ENCODE measurements at places on chromosomes 11 and 22.

DNA sequence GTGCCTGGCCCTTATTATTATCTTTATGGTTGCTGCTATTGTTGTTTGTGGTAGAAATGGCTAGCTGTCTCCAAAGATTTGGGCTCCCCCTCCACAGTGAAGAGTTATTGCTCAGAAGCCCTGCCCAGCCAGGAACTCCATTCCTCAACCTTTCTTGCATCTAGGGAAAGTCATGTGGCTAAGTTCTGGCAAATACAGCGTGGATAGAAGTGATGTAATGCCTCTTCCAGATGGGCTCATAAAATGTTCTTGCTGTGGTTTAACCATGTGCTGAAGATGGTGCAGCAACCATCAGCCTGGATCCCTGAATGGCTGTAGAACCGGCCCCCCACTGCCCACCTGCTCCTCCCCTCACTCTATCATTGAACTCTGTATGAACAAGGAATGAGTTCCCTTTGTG is 203.5 kb upstream of the E2F8 start:
- DNase-seq: no peak

GRCh38 chr11:95154514-95154913 is 64.9 kb downstream of the ENDOD1 start:
- DNase-seq: no peak

GRCh38 chr11:18578975-18579598 is 9.4 kb downstream of the UEVLD start:
- DNase-seq: no peak

DNA sequence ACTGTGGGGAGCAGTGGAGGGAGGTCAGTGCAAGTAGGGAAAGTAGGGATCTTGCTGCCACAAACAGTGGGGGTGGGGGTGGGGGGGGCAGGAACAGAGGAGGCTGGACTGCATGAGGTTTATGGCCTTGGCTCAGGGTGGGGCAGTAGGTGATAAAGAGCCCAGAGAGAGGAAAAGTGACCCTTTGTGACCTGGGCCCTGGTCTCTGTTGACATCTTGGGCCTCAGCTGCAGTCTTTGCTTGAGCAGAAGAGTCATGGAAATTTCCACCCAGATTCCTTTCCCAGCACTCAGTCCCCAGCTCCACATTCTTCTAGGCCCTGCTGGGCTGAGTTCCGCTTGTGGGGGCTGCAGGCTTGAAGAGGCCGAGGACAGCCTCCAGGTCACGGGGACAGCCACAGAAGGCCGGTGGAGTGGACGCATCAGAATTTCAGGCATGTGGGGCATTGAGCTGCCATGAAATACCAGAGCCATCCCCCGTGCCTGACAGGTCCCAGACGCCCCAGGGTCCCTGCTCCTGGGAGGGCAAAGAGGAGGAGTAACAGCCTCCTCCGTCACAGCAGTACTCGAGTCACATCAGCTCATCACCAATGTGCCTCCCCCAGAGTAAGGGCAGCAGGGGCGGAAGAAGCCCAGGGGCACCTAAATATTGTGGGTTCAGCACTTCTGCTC is 9.7 kb upstream of the MALAT1 start:
- no peak for DNase-seq

- no peak for DNase-seq
These were observed 119.7 kb upstream of the ZC3H12C start for GRCh38 chr11:109973486-109973885.

DNA sequence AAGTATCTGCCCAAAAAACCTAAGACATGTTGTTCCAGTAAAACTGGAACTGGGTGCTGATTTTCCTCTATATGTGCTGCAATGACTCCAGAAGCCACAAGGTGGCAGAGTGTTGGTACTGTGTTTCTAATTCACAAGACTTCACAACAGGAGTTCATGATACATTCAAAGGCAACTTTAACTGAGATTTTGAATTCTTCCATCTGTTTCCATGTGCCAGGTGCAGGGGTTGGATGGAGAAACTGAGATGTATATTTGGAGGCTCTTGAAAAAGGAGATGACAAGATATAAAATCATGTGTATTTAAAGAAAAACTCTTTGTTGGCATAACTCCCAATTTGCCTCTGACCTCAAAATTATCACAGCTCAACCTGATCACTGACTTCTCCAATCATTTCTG is 1098.6 kb upstream of the CCDC90B start:
- no peak for DNase-seq

DNA sequence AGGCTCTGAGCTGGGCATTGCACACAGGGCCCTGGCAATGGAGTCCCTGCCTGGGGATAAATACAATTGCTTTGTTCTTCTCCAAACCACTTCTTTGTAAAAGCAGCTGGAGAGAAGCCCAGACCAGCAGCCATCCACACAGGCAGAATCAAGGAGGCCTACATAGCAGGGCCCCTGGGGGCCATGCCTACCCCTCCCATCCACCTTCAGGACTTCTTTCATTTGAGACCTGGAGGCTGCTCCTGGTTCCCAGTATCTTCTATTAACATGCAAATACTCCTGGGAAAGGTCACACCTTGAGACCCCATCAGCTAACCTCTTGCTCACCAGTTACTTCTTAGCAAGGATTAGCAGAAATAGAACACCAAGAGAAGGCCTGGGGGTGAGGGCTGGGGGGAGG is 511.1 kb downstream of the SOX6 start:
- no peak for DNase-seq

DNA sequence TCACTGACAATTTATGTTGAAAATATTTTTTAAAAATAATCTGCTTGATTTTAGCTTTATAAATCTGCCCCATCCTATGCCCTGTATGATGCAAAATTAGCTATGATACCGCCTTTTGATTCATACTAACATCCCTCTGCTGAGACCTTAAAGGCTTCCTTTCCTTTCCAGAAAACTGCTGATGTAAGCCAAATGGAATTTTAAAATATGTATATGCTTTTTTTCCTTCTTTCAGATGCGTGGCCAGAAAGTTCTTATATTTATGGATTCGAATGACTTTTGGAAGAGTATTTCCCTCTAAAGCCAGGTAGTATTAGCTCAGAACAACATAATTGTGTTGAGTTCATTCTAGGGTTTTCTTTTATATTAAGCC is 34.5 kb downstream of the SFI1 start:
- DNase-seq: no peak

GRCh38 chr11:59801981-59802638 is 8.5 kb downstream of the MRPL16 start:
- no peak for DNase-seq

DNA sequence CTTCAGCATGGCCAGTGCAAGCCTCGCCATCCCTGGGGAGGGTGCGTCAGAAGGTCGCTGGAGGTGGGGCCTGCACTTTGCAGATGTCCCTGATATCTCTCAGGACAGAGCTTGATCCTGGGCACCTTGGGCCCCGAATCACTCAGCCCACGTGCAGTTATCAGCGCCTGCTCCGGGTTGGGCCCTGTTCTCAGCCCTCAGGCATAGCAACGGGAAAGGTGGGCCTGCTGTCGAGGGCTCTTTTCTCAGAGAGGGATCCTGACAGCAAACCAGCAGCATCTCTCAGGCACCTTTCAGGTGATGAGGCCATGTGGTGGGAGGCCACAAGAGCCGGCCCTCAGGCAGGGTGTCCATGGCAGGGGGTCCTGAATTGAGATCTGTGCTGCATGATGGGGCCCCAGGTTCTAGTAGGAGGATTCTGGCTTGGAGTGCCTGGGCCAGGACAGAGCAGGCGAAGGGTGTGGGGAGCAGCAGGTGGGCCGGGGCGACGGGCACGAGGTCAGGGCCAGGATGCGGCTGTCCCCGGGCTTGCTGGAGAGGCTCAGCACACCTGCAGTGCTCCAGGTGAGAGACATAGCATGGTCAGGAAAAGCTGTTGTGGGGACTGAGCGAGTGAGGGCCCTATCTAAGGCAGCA is 280.5 kb downstream of the TBC1D22A start:
- DNase-seq: no peak

GRCh38 chr22:27769012-27769411 is 32.5 kb downstream of the MN1 start:
- DNase-seq: no peak

DNA sequence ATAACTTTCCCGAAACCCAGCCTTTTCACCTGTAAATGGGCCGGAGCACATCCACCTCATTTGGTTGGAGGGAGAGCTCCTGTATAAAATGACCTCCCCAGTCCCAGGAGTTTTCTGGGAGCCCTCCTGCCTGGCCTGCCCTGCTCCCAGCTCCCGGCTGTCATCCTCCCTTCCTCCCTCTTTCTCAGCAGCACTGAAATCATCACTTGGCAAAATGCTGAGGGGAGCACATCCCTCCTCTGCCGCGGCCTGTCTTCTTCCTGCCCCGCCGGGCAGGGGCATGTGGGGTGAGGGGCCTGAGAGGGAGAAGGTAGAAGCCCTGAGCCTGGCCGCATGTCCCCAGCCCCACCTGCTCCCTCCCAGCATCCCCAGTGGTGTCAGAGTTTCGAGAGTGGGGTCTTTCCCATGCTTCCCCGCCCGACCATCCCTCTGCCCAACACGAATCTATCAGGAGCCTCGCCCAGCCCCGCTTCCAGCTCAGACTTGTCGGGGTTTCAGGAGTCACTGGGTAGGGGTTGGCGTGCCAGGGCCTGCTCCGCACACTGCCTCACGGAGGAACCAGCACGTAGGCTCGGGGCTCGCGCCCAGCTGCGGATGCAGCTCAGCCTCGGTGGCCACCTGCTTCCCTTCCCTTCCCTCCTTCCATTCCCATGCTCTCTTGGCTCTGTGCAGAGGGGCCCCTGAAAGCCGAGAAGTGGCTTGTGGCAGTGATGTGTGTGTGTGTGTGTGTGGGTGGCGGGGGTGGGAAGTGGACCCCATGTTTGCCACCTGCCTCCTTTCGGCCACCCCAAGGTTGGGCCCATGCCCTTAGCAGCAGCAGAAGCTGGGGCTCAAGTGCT is 37.1 kb downstream of the NECTIN1 start:
- DNase-seq: no peak

- no peak for DNase-seq
These were observed 808 bp downstream of the SNAP29 start for GRCh38 chr22:20859615-20860014.

DNA sequence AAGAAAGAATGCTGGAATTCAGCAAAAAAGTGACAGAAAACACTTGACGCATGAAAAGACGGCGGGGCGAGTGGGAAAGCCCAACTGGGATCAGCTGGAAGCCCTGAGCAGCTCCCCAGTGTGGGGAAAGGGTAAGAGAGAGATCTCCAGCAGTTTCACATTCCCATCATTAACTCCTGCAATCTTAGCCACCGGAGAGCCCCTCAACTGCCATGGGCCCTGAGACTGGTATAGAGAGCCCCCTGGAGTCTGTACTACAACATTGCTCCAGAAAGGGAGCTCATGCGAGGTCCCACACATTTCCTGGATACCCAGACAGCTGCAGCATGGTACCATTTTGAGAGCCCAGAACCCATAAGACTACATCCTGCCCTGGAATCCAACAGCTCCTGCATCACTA is 31.1 kb downstream of the MRGPRX4 start:
- DNase-seq: no peak

DNA sequence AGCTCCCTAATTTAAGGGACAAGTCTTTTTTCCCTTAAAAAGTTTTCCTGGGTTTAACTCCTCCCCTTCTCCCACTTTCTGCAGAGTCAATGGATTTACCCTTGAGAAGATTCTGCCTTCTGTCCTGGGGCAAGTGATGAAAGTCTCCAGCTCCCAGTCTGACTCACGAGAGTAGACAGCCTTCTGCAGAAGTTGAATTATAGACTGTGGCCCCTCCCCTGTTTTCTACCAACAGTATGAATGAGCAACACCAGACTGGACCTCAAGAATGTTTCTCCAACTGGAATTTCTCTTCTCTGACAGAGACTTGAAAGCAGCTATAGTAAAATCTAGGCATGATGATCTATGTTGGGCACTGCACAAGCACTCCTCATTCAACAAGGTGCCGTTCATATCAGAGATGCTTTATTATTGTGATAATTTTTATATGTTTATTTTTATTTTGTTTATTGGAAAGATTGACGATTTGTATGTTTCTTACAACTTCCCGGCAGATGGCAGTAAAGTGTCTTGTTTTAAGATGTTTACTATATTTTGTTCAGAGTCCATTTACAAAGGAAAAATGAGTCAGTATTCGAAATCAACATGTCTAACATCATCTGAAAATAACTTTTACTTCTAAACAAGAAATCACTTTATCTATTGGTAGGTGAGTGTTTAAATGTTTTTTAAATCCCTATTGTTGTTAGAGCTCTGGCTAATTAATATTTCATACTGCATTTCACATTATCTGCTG is 56.6 kb downstream of the LMO2 start:
- DNase-seq: no peak

- no peak for DNase-seq
These were observed 1.1 kb upstream of the RAC2 start for GRCh38 chr22:37244922-37245722.

GRCh38 chr11:67384851-67385366 is 6.9 kb upstream of the RAD9A start:
- no peak for DNase-seq

DNA sequence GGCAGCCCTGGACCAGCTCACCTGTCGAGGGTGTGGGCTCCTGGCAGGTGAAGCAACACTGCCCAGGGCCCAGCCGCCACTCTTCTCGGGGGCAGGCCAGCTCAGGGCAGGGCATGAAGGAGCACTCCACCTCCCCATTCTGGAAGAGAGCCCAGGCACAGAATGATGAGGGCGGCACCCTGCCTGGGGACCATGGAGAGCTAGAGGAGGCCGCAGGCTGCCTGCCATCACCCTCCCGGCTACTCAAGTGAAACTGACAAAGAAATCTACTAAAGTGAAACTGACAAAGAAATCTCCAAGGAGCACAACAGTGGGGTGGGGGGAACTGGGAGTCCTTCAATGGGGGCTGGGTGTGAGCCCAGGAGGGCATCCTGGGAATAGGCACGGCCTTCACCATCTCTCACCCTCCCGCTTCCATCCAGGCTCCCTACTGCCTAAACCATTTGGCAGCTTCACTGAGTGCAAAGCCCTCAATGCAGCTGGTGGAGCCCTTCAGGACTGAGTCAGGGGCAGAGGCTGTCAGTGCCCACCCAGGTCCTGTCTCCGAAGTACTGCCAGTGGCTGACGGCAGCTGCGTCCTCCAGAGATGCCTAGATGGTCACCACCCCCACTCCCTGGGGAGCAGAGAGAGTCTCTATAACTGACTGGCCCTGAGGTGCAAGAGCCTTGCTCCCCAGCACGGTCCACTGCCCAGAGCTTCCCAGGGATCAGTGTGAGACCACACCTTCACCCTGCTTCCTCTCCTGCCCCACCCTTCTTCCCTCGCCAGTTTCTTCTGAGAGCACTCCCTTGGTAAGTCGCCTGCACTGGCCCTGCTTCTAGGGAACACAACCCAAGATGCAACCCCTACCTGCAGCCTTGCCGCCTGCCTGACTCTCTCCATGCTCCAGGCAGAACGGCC is 21.7 kb downstream of the VWCE start:
- no peak for DNase-seq

All from stimulated activated CD8-positive, alpha-beta memory T cell treated with anti-CD3 and anti-CD28 coated beads, Interleukin-7, amount 100 ng/mL, for 4 hours (primary cell).